Gastroesophageal sphincter (tissue), 4 donors: ENCODE measurements at places on chromosomes 7 and 10.
A peak's percentile ranks its signal among the peaks of the same experiment; 100 is the strongest.

- no peak overlapping the region for H3K27ac ChIP-seq
- H3K36me3 ChIP-seq: no peaks in the 10 kb centered on the region
- H3K4me1 ChIP-seq: no peaks in the 10 kb centered on the region
Observed at GRCh38 chr10:93087846-93088245, 14.2 kb downstream of the CYP26A1 start.

- H3K27me3 ChIP-seq: no peaks in the 10 kb centered on the region
- H3K27ac ChIP-seq: peak overlapping the region; percentile 84
- H3K36me3 ChIP-seq: no peaks in the 10 kb centered on the region
- ATAC-seq: no peak
- peaks cover 15% of the 10 kb centered on the region for H3K4me1 ChIP-seq
Observed at GRCh38 chr7:134431815-134432214, 27.1 kb downstream of the AKR1B1 start.

DNA sequence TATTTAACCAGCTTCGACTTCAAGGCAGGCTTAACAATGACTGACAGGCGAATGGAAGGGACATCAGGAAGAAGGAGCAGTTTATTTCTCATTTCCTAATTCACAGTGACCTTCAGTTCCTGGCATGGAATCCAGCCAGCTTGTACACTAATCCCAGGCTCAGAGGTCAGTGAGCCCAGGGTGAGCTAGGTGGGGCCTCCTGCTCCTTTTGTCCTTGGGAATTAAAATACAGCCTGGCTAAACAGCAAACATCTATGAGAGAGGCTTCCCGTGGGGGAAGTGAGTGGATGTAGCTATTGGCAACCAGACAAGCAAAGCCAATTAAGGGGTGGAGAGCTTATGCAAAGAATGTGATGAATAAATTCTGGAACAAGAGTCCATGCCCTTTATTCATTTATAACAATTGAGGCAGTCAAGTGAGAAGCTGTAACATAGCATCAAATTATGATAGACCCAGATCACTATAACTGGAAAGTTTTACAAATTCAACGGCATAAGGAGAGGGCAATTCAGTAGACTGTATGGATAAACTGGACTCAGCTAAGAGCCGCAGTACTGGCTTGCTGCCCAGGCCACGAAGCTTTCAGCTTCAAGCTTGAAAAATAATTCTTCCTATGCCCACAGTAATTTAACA is 57.1 kb downstream of the STK17A start:
- no peak overlapping the region for H3K4me3 ChIP-seq
- H3K27me3 ChIP-seq: no peaks in the 10 kb centered on the region
- peak overlapping the region; percentile 78 for H3K27ac ChIP-seq
- peak; percentile 79 for ATAC-seq
- H3K4me1 ChIP-seq: peaks cover 14% of the 10 kb centered on the region
- peaks cover 55% of the 10 kb centered on the region for H3K36me3 ChIP-seq

GRCh38 chr7:19558527-19558926 is 150.3 kb downstream of the POLR1F start:
- no peak overlapping the region for H3K4me3 ChIP-seq
- no peaks in the 10 kb centered on the region for H3K36me3 ChIP-seq
- no peaks in the 10 kb centered on the region for H3K27me3 ChIP-seq
- no peaks in the 10 kb centered on the region for H3K4me1 ChIP-seq
- ATAC-seq: no peak
- H3K27ac ChIP-seq: no peak overlapping the region

DNA sequence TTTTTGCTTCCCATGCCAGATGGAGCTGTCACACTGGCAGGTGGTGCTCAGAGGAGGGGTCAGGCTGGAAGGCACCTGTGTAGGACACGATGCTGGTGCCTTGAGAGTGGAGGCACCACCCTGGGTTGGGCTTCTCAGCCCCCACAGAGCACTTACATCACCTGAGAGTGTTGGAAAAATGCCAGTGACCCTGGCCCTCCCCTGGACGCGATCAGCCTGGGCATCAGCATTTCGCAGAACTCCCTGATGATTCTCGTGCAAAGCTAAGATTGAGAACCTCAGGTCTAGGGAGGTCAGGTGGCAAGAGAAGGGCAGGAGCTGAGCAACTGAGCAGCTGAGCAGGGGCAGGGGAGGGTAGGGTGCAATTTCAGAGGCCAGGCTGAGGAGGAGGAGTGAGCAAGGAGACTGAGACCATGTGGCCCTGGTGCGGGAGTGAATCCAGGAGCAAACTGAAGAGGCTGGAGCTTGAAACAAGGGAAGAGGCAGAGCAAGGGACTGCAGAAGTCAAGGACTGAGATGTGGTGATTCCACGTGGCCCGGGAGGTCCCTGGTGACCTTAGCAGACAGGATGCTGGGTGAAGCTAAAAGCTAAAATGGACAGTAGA is 24.7 kb upstream of the GRID1 start:
- no peak for ATAC-seq
- H3K27me3 ChIP-seq: peaks cover 64% of the 10 kb centered on the region
- no peaks in the 10 kb centered on the region for H3K4me1 ChIP-seq
- H3K27ac ChIP-seq: no peak overlapping the region
- H3K4me3 ChIP-seq: no peak overlapping the region

DNA sequence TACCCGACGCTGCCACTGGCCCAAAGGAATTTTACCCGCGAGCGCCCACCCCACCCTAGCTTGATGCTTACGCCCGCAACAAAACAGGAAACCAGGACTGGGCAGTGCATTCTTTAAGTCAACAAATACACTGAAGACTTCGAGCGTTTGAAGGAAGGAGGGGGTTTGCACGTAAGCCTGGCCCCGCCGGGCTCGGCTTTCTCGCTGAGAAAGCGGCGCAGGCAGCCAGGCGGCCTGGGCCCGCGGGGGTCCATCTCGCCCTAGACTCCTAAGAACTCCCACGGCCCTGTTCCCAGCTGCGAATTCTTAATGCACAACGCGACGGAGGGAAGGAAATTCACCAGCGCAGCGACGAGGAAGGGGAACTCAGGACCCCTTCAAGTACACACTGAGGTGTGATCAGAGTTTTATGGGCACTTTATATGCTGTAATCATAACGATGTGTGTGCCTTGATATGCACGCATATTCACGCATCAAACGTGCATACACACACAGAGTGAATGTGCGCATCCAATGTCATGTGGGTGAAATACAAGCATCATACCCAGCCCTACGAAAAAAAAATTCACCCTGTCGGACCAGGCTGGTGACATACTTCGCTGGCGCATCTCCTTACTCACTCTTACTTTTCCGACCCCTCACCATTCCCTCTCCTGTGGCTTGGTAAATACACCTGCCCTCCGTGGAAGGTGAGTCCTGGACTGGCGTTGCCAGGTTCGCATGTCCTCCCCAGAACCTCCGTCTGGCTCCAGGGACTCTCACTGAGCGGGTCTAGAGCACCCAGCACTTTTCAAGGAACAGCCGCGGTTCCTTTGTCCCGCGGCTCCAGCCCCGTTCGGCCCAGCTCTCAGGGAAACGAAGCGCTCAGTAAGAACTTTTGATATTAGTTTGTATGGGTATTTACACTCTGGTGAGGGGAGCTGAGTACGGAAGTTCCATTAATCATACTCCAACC is 5.7 kb upstream of the HOXA13 start:
- peaks cover 100% of the 10 kb centered on the region for H3K27me3 ChIP-seq
- no peaks in the 10 kb centered on the region for H3K4me1 ChIP-seq
- no peaks in the 10 kb centered on the region for H3K36me3 ChIP-seq
- no peak overlapping the region for H3K27ac ChIP-seq
- no peak for ATAC-seq
- no peak overlapping the region for H3K4me3 ChIP-seq

DNA sequence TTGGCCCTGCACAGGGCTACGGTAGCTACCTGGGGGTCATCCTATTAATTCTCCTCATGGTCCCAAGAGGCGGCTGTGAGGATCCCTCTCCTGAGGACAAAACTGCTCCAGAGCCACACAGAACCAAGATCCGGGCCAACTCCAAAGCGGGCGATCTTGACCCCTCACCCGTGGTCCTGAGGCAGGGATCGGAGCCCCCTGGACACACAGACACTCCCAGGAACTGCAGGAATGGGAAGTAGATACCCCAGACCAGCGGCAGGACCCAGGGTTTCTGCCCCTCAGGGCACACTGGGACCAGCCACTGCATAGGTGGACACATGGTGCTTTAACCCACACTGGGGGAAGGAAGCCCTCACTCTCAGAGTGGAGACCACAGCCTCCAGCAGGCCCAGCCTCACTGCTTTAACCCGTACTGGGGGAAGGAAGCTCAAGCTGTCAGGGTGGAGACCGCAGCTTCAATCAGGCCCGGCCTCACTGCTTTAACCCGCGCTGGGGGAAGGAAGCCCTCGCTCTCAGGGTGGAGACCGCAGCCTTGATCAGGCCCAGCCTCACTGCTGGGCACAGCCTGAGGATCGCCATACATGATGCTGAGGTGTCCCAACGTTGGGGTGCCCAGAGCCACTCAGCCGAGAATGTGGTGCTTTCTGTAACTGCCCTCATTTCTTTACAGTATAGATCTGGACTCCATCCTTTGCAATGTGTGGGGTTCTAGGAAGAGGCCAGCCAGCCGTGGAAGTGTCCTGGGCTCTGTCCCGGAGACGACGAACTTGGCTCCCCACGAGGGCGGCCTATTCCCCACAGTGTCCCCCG is 60.1 kb downstream of the DIP2C start:
- no peaks in the 10 kb centered on the region for H3K4me1 ChIP-seq
- no peaks in the 10 kb centered on the region for H3K27me3 ChIP-seq
- no peaks in the 10 kb centered on the region for H3K36me3 ChIP-seq
- no peak overlapping the region for H3K27ac ChIP-seq
- no peak for ATAC-seq
- peak overlapping the region; percentile 17 for H3K4me3 ChIP-seq

GRCh38 chr10:45427970-45428366 is 54.0 kb downstream of the ALOX5 start:
- peaks cover 17% of the 10 kb centered on the region for H3K4me1 ChIP-seq
- no peak for ATAC-seq
- H3K36me3 ChIP-seq: no peaks in the 10 kb centered on the region
- H3K4me3 ChIP-seq: no peak overlapping the region

DNA sequence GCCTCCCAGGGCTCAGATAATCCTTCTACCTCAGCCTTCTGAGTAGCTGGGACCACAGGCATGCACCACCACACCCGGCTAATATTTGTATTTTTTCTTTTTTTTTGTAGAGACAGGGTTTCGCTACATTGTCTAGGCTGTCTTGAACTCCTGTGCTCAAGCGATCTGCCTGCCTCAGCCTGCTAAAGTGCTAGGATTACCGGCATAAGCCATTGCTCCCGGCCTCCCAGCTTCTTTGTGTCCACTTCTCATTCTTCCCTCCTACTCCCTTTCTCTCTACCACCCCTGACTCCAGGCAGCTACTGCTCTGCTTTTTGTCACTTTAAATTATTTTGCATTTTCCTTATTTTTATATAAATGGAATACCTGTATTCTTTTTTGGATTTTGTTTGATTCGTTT is 83.4 kb downstream of the PALS2 start:
- H3K27me3 ChIP-seq: no peaks in the 10 kb centered on the region
- H3K36me3 ChIP-seq: no peaks in the 10 kb centered on the region
- no peaks in the 10 kb centered on the region for H3K4me1 ChIP-seq
- no peak for ATAC-seq
- no peak overlapping the region for H3K27ac ChIP-seq
- H3K4me3 ChIP-seq: no peak overlapping the region

DNA sequence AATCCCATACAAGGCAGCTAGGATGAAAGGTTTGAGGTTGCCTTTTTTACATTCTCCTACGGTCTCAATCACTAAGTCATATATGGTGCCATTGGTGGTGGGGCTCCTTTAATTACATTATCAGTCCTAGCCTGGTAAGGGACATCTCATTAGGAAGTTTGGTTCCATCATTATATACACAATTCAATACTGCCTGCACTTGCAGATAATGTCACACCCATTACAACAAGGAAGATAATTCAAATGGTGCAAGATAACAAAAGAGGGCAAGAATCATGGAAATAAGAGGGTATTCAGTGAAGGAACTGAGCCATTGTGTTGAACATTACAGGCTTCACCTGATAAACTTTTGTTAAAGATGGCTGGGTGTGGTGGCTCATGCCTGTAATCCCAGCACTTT is 1.7 kb upstream of the TMEM248 start:
- H3K27ac ChIP-seq: no peak overlapping the region
- H3K36me3 ChIP-seq: no peaks in the 10 kb centered on the region
- H3K4me1 ChIP-seq: peaks cover 14% of the 10 kb centered on the region
- no peak overlapping the region for H3K4me3 ChIP-seq
- no peak for ATAC-seq

GRCh38 chr7:32255036-32255435 is 184.8 kb upstream of the PDE1C start:
- no peak overlapping the region for H3K27ac ChIP-seq
- H3K4me3 ChIP-seq: no peak overlapping the region
- ATAC-seq: no peak
- H3K27me3 ChIP-seq: peaks cover 8% of the 10 kb centered on the region
- H3K36me3 ChIP-seq: no peaks in the 10 kb centered on the region

- H3K27me3 ChIP-seq: no peaks in the 10 kb centered on the region
- no peak overlapping the region for H3K27ac ChIP-seq
- no peaks in the 10 kb centered on the region for H3K36me3 ChIP-seq
- H3K4me3 ChIP-seq: no peak overlapping the region
- no peaks in the 10 kb centered on the region for H3K4me1 ChIP-seq
Observed at GRCh38 chr10:69817078-69817581, 15.4 kb downstream of the COL13A1 start.

DNA sequence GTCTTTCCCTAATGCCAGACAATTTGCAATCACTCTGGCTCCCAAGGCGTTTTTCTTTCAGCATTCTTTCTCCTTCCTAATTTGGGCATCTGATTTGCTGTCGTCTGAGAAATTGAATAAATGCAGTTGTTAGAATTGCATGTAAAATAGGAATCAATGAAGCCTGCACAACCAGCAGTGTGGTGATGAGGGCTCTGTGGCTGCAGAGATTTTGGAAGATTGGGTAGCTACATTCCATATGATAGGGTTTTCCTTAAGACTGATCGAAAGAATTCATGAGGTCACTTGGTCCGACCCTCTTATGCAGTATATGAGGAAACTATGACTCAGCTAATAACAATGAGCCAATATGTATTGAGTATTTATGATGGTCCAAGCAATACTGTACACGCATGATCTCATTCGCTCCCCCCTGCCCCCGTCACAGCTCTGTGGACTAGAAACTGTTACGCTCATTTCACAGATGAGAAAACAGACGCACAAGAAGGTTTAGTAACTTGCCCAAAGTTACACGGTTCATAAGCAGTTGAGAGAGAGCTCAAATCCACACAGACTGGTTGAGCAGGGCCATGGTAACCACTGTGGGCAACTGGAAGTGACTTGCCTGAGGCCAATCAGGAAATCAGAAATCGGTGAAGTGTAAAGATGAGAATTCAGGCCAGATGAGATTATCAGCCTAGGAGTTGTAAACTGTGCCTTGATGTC is 527.2 kb downstream of the GATA3 start:
- no peaks in the 10 kb centered on the region for H3K36me3 ChIP-seq
- H3K4me1 ChIP-seq: no peaks in the 10 kb centered on the region
- ATAC-seq: no peak
- no peaks in the 10 kb centered on the region for H3K27me3 ChIP-seq
- no peak overlapping the region for H3K27ac ChIP-seq

GRCh38 chr7:149232362-149232761 is 7.1 kb upstream of the ZNF212 start:
- no peaks in the 10 kb centered on the region for H3K27me3 ChIP-seq
- H3K4me3 ChIP-seq: no peak overlapping the region
- no peak for ATAC-seq
- H3K36me3 ChIP-seq: no peaks in the 10 kb centered on the region
- H3K4me1 ChIP-seq: no peaks in the 10 kb centered on the region
- H3K27ac ChIP-seq: no peak overlapping the region
